AG10803 (cell line): ENCODE measurements at places on chromosomes 5 and 9.

GRCh38 chr5:122653087-122654017 is 121.5 kb upstream of the SNX2 start:
- no peak for DNase-seq

GRCh38 chr5:76384189-76384588 is 18.9 kb upstream of the IQGAP2 start:
- no peak for DNase-seq

- no peak for DNase-seq
Observed at GRCh38 chr9:27377147-27377807, 80.3 kb upstream of the EQTN start.

DNA sequence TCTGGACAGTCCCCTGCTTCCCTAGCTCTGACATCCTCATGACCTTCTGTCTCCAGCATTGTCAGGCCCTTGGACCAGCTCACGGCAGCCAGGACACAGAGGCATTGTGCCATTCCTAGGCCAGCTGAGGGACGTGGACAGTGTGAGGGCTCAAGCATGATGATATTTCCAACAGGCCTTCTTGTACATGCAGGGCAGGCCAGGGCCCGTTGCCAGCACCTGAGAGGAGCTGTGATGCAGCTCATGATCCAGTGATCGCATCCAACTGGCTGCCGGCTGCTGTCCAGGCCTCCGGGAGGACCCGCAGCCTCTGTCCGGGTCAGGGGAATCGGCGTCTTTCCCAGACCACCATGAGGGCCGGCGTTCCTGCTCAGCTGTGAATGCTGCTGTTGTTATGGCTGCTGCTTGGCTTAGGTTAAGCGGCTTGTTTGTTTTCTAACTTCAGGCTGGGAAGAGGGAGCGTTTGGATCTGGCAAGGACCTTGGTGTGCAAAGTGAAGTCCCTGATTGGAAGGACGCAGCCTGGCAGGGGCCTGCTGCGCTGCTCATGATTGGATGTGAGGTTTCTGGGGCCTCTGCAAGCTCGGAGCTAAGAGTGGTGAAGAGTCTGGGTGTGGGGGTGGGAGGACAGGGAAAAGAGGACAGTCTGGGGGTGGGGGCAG is 53.8 kb downstream of the PDZD2 start:
- DNase-seq: no peak

DNA sequence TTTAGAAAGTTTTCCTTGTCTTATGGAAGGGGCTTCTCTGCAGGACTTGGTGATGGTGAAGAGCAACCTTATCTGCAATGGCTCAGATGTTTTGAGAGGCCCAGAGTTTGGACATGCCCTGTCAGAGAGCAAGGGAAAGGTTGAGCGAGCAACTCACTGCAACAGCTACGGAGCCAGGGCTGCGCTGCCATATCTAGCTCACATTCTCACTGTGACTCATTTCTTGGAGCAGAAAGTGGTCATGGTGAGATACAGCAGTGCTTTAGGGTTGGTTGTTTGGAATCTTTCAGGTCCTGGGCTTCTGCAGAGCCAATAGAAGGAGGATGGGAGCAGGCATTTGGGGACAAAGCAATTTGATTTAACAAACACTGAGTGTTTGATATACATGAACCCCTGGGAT is 12.3 kb downstream of the GLRA1 start:
- DNase-seq: no peak

GRCh38 chr5:107474716-107475489 is 195.8 kb downstream of the EFNA5 start:
- DNase-seq: no peak

GRCh38 chr9:82531795-82532194 is 531.1 kb downstream of the RASEF start:
- no peak for DNase-seq

DNA sequence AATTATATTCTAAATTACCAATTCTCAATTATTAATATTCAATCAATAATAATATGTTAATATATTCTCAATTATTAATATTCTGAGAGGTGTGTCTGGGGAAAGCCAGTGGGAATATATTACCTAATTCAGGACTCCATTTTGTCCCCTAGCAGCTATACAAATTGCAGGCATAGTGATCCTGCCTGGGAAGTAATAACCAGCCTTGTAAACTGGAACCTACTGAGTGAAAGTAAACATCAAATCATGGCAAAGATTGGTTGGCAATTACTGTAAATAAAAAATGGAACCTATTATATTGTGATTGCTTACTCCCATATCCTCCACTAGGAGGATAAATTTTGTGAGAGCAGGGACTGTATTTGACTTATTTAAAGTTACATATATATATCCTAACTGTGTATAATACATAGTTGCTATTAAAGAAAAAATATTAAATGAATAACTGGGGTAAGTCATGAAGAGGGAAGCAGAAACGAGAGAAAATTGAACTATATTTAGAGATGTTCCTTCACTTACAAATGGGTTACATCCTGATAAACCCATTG is 150.5 kb upstream of the ELL2 start:
- no peak for DNase-seq
